Stimulated activated CD4-positive, alpha-beta T cell treated with anti-CD3 and anti-CD28 coated beads, TNF-alpha, amount 100 ng/mL, for 1 hour (primary cell): ENCODE measurements at places on chromosomes 7 and 10.

- DNase-seq = no peak
Observed at GRCh38 chr10:48478980-48479811, 125.7 kb downstream of the ARHGAP22 start.

DNA sequence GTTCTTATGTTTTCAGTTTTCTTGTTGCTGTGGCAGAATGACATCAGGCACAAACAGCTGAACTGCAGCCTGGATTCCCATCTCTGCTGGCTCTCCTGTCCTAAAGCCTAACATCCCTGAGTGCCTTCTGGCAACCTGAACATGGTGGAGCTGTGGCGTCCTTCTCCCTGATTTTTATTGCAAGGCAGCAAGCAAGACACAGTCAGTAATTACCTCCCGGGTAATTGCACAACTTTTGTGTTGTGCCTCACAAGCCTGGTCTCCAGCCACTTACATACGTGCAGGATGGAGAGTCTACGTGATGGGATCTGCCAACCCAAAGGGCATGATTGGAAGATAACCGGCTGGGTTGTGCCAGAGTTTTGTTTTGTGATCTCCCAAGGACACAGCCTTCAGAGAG lies 116.1 kb upstream of the PARD3 start:
- DNase-seq = no peak

- DNase-seq = no peak
Observed at GRCh38 chr10:34295142-34295548, 520.0 kb downstream of the PARD3 start.

GRCh38 chr7:27942711-27943110 lies 202.7 kb downstream of the TAX1BP1 start:
- DNase-seq = no peak

DNA sequence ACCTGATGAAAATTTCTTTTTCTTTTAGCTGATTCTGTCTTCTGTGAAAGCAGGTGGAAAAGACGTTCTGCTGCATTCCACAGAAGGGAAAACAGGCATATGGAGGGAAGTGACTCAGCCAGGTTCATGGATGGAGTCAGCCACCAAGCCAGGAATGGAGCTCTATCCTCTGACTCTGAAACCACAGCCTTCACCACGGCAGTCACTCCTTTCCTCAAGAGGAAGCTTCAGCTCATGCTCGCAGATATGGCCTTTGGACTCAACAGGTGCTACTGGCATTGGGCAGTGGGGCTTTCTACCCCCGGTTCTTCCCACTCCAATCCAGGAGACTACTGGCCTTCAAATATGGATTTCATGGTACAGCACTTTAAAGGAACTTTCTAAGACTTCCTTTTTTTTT lies 11.5 kb upstream of the PLAU start:
- no peak for DNase-seq

DNA sequence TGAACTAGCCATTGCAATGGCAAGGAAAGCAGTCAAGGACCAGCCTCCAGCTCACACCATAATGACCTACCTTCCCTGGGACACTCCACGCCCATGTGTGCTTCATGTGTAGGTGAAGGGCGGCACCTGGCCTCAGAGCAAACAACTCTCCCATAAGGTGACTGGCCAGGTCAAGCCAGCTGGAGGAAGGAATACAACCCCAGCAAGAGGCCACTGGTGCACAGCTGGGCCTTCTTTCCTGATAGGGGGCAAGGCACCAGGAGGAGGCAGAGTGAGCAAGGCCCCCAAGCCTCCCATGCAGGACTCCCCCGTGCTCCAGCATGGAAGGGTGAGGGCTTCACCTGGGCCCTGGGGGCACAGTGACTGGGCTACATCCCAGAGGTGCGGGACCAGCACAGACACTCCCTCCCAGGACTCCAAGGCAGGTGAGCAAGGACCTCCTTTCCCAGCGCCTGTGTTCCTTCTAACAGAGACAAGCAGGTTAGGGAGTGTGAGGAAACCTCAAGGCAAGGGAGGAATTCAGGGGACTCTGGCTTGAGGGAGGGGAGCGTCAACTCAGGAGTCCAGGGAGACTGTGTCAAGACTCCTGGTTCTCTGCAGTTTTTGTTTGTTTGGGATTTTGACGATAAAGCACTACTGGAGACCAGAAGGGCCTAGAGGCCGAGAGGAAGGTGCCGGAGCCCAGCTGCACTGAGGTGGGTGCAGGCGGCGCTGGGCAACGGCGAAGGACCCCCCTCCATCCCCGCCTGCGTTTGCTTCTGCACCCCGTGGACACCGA lies 1.7 kb downstream of the PTPRN2 start:
- no peak for DNase-seq
